ENCODE measurements at places on chromosomes 11 and 22. TPM values are rescaled to one million over a fixed set of nuclear protein-coding genes. Genes with fewer than 3 reads are reported as not detected.
A peak's percentile ranks its signal among the peaks of the same experiment; 100 is the strongest.

The SLC22A6 gene
- not detected for total RNA-seq

The TIGD3 gene
- total RNA-seq: 1.1 TPM

The GP1BB gene
- not detected for total RNA-seq

The MPZL2 gene
- total RNA-seq: 30.1 TPM

The NCAM1 gene
- total RNA-seq: 0.14 TPM

The OR51B4 gene
- not detected for total RNA-seq

The TBX10 gene
- not detected for total RNA-seq

The MMP27 gene
- not detected for total RNA-seq

The GAL3ST1 gene
- total RNA-seq: not detected

The ZNRD2 gene
- total RNA-seq: 50.7 TPM

The ARHGEF17 gene
- total RNA-seq: 0.05 TPM

The TMEM179B gene
- 35.9 TPM for total RNA-seq

- H3K4me1 ChIP-seq: no peaks in the 10 kb centered on the region
- no peak for DNase-seq
- H3K4me3 ChIP-seq: no peak overlapping the region
Observed at GRCh38 chr11:132671851-132672370, 860.4 kb downstream of the OPCML start.

GRCh38 chr11:128152796-128153696, 434.3 kb downstream of the ETS1 start:
- no peak overlapping the region for H3K4me3 ChIP-seq
- H3K27me3 ChIP-seq: no peaks in the 10 kb centered on the region
- H3K36me3 ChIP-seq: no peaks in the 10 kb centered on the region
- H3K27ac ChIP-seq: no peak overlapping the region
- peaks cover 10% of the 10 kb centered on the region for H3K4me1 ChIP-seq

DNA sequence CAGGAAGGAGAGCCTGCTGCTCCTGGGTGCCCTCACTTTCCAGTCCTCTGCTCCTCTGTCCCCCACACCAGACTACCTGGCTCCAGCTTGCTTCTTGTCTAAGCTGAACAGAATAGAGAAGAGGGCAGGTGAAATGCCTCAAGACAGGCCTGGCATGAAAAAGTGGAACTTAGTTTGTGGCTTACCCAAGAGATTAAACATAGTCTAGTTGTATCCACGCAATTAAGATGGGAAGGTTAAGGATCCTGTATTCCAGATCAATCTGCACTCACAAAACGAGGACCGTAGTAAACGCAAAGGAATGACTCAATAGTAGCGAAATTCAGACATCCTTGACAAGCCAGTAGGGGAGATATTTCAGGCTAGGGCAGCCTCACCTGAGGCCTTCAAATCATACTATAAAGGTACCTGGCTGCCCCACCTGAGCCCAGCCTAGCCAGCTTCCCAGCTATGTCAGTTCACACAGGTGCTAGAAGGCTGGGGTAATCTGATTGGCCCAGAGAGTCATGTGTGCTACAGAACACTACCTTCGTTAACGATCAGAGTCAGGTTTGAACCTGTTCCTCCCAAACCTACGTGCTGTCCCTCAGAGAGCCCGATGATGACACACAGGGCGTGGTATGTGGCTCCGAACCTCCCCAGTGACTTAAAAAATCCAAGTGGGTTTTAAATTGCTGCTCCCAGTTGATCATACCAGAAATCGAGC, 46.5 kb downstream of the AHNAK start:
- peaks cover 7% of the 10 kb centered on the region for H3K27me3 ChIP-seq
- peaks cover 3% of the 10 kb centered on the region for H3K4me1 ChIP-seq
- H3K36me3 ChIP-seq: no peaks in the 10 kb centered on the region
- no peak overlapping the region for H3K4me3 ChIP-seq
- no peak overlapping the region for H3K27ac ChIP-seq

- no peaks in the 10 kb centered on the region for H3K27me3 ChIP-seq
- H3K4me1 ChIP-seq: no peaks in the 10 kb centered on the region
- H3K27ac ChIP-seq: no peak overlapping the region
- no peak overlapping the region for H3K4me3 ChIP-seq
Observed at GRCh38 chr22:29689206-29689879, 30.5 kb upstream of the CABP7 start.

DNA sequence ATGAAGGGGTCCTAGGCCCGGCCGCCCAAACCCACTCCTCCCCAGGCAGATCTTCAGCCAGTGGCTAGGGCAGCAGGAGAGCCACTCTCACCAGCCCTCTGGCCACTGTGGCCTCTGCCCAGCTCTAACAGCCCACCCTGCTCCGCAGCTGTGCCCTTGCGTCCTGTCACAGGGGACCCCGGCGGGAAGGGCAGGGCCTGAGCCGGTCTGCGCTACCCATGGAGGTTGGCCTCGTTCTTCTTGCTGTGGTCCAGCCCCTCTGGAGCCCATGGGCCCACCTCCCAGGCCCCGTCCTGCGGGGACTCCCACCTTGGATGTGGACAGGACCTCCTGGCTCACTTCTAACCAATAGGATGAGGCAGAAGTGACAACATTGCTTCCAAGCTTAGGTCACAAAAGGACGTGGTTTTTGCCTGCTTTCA, 38.3 kb upstream of the TH start:
- H3K4me3 ChIP-seq: no peak overlapping the region
- H3K4me1 ChIP-seq: peaks cover 11% of the 10 kb centered on the region
- H3K27me3 ChIP-seq: no peaks in the 10 kb centered on the region
- H3K36me3 ChIP-seq: no peaks in the 10 kb centered on the region

- no peak for DNase-seq
- H3K36me3 ChIP-seq: no peaks in the 10 kb centered on the region
- H3K27me3 ChIP-seq: no peaks in the 10 kb centered on the region
- no peak overlapping the region for H3K4me3 ChIP-seq
Observed at GRCh38 chr11:84648471-84648870, 978.7 kb downstream of the DLG2 start.

- H3K36me3 ChIP-seq: no peaks in the 10 kb centered on the region
- H3K4me1 ChIP-seq: peaks cover 39% of the 10 kb centered on the region
- no peak overlapping the region for H3K27ac ChIP-seq
- no peak for DNase-seq
- H3K27me3 ChIP-seq: peaks cover 25% of the 10 kb centered on the region
- H3K4me3 ChIP-seq: no peak overlapping the region
Observed at GRCh38 chr11:44727114-44727372, 281 bp downstream of the TSPAN18 start.

GRCh38 chr22:23231471-23232093, 51.3 kb downstream of the BCR start:
- peaks cover 46% of the 10 kb centered on the region for H3K36me3 ChIP-seq
- no peak for DNase-seq
- H3K27ac ChIP-seq: no peak overlapping the region
- H3K4me1 ChIP-seq: peaks cover 63% of the 10 kb centered on the region
- H3K27me3 ChIP-seq: no peaks in the 10 kb centered on the region
- no peak overlapping the region for H3K4me3 ChIP-seq

DNA sequence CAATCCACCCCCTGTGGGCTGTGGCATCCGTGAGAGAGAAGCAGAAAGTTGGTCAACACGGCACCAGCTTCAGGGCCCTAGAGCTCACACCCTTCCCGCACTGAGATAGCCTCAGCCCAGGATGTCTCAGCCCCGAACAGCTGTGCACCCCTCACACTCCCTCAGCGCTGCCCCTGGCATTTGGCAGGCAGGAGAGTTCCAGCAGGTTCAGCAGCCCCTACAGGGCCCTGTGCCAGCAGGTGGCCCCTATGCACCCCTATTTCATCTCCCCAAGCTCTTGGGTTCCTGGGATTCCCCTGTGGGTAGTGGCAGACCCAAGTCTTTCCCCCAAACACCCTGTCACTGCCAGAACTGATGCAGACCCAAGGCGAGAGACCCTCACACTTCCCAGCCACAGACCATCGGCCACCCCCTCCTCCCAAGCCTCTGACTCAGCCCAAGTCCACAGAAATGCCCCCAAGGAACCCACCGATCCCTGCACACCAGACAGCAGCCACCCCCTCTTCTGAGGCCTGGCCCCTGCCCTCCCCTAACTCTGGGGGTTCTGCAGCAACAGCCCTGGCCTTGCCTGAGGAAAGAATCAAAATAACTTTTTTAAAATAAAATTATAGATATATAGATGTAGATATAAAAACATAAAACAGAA, 183.6 kb downstream of the IGLL1 start:
- no peaks in the 10 kb centered on the region for H3K4me1 ChIP-seq
- H3K36me3 ChIP-seq: no peaks in the 10 kb centered on the region
- DNase-seq: no peak
- no peaks in the 10 kb centered on the region for H3K27me3 ChIP-seq

DNA sequence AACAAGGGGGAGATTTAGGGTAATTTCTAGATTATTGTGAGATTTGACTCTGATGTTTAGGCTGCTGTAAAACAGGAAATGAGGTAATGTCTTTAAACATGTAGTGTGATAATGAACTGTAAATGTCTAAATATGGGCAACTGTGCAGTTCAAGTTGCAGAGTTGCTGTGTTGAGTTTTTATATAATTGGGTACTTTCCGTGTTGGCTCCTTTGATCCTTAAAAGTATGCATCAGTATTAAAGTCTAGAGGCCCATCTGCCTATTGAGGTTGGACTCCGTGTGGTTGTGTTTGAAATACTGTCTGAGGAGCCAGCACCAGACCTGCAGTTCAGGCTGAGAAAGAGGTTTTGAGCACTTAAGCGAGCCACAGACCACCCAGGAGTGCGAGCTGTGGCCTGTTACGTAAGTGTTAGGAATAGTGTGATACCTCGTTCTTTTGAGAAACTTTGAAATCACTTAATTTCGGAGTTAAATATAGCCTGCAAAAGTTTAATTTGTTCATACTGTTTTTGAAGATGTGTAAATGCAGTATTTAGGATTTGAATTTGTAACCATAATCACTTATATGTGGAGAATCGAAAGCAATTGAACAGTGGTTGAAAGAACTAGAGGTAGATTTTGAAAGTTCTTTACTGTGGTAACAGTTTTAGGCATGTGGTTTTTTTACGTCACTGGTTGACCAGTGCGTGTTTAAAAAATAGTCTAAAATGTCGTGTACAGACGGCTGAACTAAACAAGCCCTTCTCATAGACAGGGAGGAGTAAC, 9.0 kb downstream of the FAM118A start:
- peak overlapping the region; percentile 95 for H3K27ac ChIP-seq
- H3K27me3 ChIP-seq: no peaks in the 10 kb centered on the region
- H3K4me1 ChIP-seq: peaks cover 89% of the 10 kb centered on the region
- H3K4me3 ChIP-seq: peak overlapping the region; percentile 72

DNA sequence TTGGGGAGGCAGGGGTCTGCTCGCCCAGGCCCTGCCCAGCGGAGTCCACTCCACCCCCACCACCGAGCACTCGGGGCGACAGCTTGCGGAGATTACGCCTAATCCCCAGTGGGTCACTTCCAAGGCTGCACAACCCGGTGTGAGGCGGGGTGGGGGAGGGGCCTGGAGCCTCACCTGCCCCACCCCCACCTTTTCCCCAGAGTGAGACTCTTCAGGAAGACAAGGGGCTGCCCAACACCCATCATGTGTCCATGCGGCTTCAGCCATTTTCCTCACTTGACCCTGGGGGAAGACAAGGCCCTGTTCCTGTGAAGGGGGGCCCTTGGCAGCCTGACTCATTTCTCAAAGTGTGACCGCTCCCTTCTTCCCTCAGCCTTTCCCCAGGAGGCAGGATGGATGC, 12.5 kb downstream of the SYNGR1 start:
- H3K4me3 ChIP-seq: no peak overlapping the region
- DNase-seq: no peak
- no peak overlapping the region for H3K27ac ChIP-seq

- DNase-seq: no peak
- no peak overlapping the region for H3K27ac ChIP-seq
- no peaks in the 10 kb centered on the region for H3K27me3 ChIP-seq
- no peaks in the 10 kb centered on the region for H3K4me1 ChIP-seq
- no peak overlapping the region for H3K4me3 ChIP-seq
Observed at GRCh38 chr11:1007279-1007678, 29.2 kb downstream of the MUC6 start.

Measured in activated CD4-positive, alpha-beta T cell treated with anti-CD3 and anti-CD28 coated beads for 36 hours (primary cell).